ENCODE measurements at places on chromosomes 7 and 10.

- DNase-seq: no peak
Measured at GRCh38 chr10:96672481-96673175, 47.7 kb downstream of the PIK3AP1 start.

GRCh38 chr10:16063350-16063749, 203.0 kb upstream of the MINDY3 start:
- DNase-seq: no peak

DNA sequence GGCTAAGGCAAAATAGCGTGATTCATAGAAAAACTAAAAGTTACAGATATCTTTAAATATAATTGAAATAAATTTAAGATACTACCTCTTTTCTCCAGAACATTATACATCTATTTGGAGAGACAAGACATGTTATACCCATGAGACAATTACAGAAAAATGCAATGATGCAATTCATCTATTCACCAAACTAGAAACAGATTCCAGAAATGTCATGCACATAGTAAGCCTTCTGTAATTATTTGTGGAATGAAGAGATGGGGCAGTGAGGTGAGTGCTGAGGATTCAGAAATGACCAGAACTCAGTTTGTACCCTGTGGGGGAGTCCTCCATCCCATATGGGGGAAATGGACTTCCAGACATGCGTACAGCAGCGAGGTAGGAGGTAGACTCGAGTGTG, 99.4 kb downstream of the MKX start:
- no peak for DNase-seq

DNA sequence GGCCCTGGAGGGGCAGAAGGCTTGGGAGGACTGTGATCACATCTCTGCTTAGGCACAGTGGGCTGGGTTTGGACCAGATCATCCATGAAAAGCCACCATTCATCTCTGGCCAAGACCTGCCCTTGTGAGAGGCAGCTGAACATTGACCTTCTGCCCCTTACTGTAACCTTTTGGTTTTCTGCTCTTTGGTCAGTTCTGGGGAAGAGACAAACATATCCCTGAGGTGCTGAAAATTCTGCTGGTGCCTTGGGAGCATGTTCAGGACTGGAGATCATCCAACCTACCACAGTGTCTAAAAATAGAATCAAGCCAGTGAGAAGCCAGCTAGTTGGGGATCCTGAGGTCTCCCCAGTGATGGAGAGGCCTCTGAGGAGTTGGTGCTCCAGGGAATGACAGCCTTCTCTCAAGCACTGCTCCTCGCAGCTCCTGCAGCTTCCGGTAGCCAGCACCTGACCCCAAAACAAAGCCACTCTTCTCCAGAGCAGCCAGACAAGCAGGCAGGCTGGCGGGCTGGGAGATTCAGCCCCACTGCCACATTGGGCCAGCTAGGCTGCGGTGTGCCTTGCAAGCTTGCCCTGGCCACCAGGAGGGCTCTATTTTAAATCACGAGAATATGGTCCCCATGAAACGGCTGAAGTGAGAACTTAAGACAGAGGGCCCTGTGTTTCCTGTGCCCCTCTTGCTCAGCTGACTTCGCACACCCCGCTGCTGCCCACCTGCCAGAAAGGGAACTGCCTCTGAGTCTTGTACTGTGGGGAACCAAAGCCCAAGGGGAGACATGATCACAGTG, 37.8 kb upstream of the UBE2H start:
- DNase-seq: no peak

DNA sequence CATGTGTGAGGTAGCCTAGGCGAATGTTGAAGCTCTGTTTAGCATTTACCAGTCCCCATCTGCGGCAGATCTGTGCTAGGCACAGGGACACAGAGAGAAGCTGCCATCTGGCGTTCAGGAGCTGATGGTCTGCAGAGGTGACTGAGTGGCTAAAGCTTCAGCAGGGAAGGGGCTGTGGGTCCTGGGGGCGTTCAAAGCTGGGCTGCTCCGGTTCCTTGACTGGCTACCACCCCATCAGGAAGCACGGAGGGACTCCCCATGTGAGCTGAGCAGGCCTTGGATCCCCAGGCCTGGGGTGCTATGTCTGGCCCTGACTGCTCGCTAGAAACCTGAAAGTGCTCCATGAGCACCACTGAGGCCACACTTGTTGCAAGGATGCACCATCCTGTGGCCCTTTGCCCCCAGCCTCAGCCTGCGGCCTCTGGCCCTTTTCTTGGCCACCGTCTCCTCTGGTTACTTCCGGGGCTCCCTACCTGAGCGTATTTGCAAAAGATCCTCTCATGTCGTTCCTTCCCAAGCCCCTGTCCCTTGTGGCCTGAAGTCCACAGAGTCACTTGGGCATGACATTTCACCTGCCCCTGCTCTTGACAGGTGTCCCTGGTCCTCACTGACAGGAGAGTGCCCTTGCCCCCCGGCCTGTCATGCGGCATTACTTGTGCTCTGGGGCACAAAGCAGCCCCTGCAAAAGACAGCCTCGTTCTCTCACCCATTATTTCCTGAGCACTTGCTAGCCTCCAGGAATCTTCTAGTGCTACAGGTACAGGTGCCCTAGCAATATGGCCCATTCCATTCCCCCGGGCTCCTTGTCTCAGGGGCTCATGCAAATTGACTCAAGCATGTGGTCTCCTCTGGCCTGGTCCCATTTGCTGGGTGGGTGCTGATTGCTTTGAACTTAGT, 108.1 kb downstream of the GLRX3 start:
- no peak for DNase-seq

DNA sequence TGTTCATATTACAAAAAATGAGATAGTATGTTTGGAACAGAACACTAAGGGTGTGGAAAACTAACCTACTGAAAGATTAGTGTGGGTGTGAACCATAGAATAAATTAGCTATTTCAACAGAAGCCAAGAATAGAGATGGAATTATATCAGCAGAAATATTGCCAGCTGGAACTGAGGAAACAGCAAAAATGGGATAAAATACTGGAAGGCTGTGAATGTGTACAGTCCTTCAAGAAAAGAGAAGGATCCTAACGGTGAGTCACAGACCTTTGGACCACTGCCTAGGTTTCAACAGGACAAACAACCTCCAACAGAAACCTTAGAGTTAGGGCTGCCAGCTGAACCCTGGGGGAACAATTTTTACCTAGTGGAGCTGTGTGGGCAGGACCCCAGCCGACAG, 395.0 kb downstream of the ZWINT start:
- no peak for DNase-seq

GRCh38 chr7:120856198-120856597, 1.7 kb downstream of the TSPAN12 start:
- no peak for DNase-seq
